Memory B cell (primary cell): ENCODE measurements at places on chromosomes 16 and 17.

GRCh38 chr17:66667491-66668030 is 167.4 kb upstream of the CACNG5 start:
- no peak for DNase-seq

- DNase-seq: no peak
These were observed 96.7 kb downstream of the GNAO1 start for GRCh38 chr16:56288019-56288418.

DNA sequence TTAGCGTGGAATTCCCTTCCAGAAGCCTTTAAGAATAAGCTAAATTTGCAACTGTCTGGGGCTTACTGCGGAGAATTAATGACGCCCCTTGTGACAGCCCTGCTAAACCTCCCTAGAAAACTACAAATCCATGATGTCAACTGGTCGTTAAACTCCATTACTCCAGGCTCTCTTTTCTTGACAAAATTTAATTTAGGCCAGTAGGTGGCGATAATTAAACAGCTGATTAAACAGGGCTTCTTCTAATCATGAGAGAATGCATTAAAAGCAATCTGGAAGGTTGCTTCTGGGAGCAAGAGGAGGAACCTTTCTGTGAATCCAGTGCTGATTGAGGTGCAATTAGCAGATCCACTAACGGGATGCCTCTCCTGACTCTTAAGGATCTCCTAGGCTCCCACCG is 8.1 kb upstream of the NLRP1 start:
- no peak for DNase-seq

- no peak for DNase-seq
These were observed 13.3 kb upstream of the CRK start for GRCh38 chr17:1469231-1469852.

GRCh38 chr16:11135464-11135973 is 120.5 kb downstream of the SOCS1 start:
- DNase-seq: no peak

DNA sequence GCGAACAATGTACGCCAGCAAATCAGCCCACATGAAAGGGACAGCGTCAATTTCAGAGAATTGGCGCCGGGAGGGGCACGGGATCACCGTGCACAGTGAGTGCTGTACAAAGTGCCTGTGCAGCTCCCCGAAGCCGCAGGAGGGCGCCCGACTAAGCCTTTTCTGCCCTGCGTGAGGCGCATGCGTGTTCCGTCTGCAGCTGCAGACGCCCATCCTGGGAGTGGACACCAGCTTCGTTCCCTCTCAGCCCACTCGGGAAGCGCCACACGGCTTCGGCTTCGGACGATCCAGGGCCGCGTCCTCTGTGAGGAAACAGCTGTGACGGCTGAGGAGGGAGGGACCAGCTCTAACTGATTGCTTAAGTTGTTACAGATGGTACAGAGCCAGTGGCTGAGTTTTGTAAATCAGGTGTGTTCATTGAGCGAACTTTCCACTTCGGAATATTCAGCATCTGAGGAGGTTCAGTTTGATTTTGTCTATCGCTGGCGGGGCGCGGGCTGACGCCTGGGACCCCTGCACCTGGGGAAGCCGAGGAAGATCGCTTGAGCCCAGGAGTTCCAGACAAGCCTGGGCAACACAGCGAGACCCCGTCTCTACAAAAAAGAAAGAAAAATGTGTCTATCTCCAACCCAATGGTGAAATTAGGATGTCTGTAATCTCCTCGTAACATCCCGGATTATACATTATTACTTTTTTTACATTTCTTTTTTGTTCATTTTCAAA is 15.4 kb upstream of the ZNF287 start:
- peak; percentile 64 for DNase-seq

- DNase-seq: no peak
These were observed 29.7 kb upstream of the ITGA3 start for GRCh38 chr17:50026046-50026675.

- DNase-seq: no peak
These were observed 34.2 kb upstream of the ZNF469 start for GRCh38 chr16:88348377-88349152.

- DNase-seq: no peak
These were observed 3.9 kb upstream of the CACNG4 start for GRCh38 chr17:66960613-66961012.

- no peak for DNase-seq
These were observed 805.6 kb upstream of the EEF2KMT start for GRCh38 chr16:5903153-5903552.

DNA sequence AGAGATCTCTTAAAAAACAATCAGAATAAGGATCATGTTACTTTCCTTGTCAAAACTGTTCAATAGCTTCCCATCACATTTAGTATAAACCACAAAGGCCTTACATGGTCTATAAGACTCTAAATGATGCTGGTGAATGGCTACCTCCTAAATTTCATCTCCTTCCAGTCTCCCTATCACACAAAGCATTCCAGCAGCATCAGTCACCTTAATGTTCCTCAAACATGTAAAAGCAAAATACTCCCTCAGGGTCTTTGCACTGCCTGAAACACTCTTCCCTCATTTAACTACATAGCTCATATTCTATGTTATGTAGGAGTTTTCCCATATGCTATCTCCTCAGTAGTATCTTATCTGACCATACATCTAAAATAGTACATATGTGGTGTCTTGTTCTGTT is 53.5 kb upstream of the INTS2 start:
- DNase-seq: no peak

DNA sequence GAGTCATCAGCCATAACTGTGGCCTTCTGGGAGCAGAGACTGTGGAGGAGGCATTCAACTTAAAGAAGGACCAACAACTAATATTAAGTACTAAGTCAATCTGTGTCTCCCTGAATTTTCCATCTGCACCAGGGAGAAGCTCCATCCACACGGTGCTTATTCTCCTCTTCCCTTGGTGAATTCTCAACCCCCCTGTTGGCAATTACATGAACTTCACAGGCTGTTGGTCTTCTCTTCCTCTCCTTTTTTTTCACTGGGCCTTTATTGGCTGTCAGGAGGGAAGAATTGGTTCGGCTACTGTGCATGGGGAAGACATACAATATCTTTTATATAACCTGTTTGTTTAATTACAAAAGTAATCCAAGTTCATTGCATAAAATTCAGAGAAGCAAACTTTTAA is 152.8 kb upstream of the IRX6 start:
- DNase-seq: no peak

DNA sequence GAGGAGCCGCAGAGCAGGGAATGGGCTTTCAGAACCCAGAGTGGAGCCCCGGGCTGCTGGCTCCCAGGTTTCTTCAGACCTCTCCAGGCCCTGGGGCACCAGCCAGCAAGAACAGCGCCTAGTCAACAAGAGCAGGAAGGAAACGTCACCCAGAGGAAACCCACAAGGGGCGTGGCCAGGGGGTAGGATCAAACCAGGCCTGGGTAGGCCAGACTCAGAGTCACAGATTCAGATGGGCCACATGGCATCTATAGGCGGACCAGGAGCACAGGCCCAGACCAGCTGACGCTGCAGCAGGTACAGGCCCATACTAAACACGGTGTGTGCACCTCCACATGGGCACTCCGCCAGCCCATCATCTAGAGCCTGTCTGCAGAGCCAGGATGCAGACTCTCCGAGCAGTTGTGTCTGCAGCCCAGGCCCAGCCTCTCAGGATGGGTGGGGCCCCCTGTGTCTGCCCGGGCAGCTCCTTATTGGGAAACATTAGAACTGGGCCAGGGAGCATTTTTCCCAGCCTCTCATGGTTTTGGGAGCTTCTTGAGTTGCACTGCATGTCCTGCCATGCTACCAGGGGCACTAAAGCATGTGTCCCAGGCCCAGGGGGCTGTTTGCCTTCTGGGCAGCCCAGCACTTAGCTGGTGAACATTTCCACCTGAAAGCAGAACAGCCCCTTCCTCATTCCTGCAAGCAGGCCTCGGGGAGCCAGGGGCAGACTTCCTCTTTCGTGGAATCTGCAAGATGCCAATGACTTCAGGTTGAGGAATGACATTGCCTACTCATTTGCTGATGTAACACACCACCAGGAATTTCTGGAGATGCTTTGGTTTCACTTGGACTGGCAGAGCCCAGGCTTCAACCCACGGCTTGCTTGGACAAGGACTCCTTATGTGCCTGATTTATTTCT is at the start of gene NLRP1:
NLRP1 (minus strand) TSS at position 127 of the 904 bp plus-strand sequence. CDS start 552 bp downstream, outside the sequence.
- peak; percentile 87 for DNase-seq

DNA sequence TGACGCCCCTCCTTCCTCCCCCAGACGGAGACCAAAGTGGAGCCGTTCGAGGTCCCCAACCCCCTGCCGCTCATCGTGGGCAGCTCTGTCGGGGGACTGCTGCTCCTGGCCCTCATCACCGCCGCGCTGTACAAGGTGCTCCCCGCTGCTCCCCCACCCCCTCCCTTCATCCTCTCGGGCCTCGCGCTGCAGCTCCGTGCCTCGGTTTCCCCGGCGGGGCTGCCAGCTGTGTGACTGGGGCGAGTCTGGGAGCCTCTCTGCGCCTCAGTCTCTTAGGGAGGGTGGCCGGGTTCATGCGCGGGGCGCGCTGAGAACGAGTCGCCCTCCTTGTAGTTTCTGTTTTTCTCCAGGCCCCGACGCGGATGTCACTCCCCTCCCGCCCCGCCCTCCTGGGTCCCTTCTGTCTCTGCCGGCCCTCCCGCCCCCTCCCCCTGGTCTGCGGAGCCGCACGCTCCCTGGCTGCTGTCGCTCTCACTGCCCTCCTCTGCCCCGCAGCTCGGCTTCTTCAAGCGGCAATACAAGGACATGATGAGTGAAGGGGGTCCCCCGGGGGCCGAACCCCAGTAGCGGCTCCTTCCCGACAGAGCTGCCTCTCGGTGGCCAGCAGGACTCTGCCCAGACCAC is 23.7 kb upstream of the ITGAX start:
- no peak for DNase-seq

DNA sequence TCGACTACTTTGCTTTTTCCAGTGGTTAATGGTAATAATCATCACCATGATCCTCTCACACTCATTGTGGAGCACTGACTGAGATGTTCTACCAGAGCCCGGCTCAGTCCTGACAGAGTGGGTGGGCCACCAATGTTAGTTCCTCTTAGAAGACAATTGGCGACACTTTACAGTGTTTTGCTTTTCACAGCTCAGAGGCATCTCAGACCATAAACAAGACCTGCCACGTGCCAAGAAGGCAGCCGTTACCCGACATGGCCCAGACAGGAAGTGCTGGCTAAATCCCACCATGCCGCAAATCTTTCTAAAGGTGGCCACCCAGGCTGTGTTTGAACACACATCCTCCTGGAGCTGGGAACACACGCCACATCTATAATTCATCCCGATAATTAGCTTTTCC is 103.7 kb downstream of the XYLT1 start:
- DNase-seq: no peak

DNA sequence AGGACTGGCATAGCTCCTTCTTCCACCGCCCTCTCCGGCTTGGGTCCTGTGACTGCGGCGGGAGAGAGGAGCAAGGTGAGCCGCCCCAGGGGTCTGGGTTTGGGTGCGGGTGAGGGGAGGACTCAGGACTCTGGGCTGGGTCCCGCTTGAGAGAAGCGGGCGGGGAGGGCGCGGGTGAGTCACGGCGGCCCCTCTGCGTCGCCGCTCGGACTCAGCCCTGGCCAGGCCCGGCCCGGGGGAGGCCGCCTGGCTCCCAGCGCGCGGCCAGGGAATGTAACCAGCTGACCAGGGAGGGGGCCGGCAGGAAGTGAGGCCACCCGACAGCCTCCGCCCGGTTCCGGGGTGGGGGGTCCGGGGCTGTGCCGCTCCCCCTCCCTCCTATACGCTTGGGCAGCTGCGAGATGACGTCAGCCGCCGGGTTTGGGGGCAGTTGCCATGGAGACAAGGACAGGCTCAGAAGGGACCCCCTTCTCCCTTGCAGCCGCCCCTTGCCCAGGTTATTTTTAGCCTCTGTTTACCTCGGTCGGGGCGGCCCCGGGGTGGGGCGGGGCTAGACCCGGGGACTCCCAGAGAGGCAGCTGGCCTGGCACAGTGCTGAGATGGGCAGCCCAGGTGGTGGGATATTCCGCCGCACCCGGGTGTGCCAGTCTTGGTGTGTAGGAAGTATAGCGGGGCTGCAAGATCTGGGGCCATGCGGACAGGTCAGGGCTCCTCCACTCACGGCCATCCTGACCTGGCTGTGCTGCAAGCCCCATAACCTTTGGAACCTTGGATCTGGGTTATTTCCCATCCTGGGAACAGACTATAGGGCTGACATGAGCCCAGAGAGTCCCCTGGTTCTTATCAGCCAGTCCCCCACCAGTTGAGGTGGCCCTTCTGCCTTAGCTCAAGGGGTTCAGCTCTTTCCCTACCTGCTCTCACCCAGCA is 1.6 kb downstream of the RIPOR1 start:
- DNase-seq: peak; percentile 83

DNA sequence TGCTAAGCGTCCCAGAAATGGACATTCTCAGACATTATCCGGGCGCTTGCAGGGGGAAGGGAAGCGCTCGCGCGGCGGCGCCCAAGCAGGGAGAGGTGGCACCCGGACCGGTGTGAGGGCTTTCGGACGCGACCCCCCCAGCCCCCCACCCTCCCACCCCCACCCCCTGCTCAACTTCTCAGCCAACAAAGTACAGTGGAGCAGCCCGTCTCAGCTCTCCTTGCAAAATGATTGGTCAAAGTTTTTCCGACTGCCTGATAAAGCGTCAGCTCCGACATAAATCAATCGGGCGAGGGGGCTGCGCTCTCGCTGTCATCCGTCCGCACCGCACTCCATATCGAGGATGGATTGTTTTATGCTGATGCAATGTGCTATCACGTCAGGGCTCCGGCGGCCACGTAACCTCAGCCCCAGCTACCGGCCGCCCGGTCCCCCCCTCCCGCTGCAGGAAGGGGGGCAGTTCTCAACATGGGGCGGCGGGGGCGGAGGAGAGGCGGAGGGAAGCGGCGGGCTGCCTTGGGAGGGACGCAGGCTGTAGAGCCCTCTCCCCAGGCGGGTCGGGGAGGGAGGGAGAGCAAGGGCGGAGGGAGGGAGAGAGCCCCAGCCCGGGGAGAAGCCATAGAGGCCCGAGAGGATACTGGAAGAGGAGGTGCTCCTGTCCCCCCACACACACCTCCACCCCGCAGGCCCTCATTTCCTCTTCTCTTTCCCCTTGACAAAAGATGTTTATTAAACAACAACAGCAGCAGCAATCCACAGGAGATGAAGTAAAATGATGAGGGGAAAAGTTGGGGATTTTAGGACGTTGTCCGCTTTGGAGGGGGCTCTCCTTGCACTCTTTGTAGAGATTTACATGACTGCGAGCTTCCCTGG is at the start of gene HOXB9:
HOXB9 (minus strand) TSS at position 114 of the 873 bp plus-strand sequence; CDS start at position 25, 89 bp downstream.
- no peak for DNase-seq

GRCh38 chr16:24023621-24024020 is 187.8 kb downstream of the PRKCB start:
- no peak for DNase-seq

- DNase-seq: no peak
These were observed 30.4 kb downstream of the SOCS3 start for GRCh38 chr17:78329263-78330059.

DNA sequence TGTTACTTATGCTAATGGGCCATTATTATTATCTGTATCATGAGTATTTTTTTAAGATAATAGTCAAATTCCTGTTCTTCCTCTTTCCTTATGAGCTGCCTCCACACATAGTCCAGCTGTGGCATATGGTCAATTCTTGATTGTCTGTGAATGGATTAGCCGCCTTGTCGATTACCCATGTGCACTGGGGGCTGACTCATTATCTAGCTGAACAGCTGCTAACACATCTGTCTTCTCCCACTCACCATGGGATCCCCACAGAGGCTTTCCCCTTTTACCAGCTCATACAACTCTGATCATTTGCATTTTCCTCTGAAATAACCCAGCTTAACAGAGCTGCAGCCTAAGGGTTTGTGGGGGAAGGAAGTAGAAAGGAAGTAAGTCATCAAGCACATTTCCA is 915.0 kb downstream of the CDH11 start:
- DNase-seq: no peak

- no peak for DNase-seq
These were observed 19.0 kb downstream of the PIK3R5 start for GRCh38 chr17:8946476-8946875.

GRCh38 chr17:29615492-29616299 is 7.0 kb downstream of the CORO6 start:
- peak; percentile 83 for DNase-seq

GRCh38 chr17:30290696-30291542 is 825 bp downstream of the BLMH start:
- DNase-seq: no peak
